Choroid plexus epithelial cell (primary cell): ENCODE measurements at places on chromosomes 11 and 22.

- DNase-seq = peak; percentile 34
Observed at GRCh38 chr22:25027959-25028840, 75.7 kb downstream of the KIAA1671 start.

GRCh38 chr22:44848791-44849420 is 96.5 kb downstream of the ARHGAP8 start:
- no peak for DNase-seq

GRCh38 chr11:78441956-78442355 is 24.3 kb upstream of the GAB2 start:
- DNase-seq = no peak

GRCh38 chr22:37021710-37022482 is 2.4 kb downstream of the MPST start:
- peak; percentile 64 for DNase-seq

GRCh38 chr11:76206327-76207081 is at the start of gene WNT11:
WNT11 (minus strand) TSS chr11:76206502; CDS start chr11:76206407, 95 bp downstream.
- DNase-seq = no peak

GRCh38 chr11:108985945-108986279 is 321.0 kb downstream of the DDX10 start:
- DNase-seq = peak; percentile 85

- DNase-seq = no peak
Observed at GRCh38 chr11:60389279-60389910, 6.9 kb upstream of the MS4A14 start.

DNA sequence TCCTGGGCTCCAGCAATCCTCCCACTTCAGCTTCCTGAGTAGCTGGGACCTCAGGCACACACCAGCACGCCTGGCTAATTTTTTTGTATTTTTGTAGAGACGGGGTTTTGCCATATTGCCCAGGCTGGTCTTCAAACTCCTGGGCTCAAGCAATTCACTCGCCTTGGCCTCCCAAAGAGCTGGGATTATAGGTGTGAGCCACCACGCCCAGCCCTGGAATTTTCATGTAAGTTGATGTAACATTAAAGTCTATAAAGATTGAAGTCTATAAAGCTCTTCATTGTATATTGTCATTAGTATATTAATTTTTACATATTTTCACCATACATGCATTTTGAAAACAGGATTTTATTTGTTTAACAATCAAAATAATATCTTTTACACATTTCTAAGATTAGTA is 12.5 kb upstream of the DDX17 start:
- DNase-seq = no peak

- DNase-seq = peak; percentile 88
Observed at GRCh38 chr11:38791346-38791961, 2193.4 kb upstream of the RAG2 start.

DNA sequence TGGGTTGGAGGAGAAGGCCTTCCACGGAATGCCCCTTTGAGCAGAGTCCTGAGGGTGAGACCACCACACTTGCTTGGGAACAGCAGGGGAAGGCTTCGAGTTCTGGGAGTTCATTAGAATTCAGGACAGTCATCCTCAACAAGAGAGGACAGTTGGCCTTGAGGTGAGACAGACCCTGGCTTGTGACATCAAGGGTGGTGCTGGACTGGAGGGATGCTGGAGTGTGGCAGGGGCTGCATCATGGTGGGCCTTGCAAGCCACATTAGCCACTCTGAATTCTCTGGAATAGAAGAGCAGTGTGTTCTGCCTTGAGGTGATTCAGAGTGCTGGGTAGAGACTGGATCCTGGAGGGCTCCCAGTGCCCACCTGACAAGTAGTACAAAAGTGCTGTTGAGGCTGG is 26.3 kb downstream of the APLP2 start:
- DNase-seq = no peak

DNA sequence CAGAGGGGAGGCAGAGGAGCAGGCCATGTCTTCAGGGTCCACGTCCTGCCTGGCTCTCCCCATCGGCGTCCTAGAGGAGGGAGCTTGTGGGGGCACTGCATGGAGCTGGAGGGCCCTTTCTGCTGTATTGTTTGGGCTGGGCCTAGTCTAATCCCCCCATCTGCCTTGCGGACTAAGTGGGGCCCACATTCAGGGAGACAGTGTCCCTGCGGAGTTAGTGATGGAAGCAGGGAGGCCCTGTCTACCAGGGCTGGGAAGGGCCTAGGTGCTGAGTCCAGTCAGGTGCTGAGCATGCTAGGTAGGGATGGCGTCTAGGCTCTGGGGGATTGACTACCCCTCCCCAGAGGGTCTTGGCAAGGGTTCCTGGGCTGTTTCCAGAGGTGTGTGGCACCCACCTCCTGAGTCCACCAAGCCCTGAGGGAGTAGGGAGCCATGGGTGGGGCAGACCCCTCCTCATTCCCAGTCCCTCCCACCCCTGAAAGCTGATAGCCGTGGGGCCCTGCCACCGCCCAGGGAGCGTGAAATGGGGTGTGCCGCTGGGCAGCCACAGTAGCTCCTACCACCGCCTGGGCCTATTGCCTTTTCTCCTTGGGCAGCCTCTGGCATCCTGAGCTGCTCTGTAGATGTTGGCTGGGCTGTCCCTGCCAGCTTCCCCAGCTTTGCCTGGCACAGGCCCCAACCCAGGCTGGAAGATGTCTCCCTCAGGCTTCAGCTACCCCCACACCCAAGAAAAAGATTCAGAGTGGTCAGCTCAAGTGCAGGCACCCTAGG is 1.9 kb upstream of the POLD4 start:
- DNase-seq = no peak

GRCh38 chr22:28801845-28802594 is 1.7 kb upstream of the XBP1 start:
- no peak for DNase-seq

DNA sequence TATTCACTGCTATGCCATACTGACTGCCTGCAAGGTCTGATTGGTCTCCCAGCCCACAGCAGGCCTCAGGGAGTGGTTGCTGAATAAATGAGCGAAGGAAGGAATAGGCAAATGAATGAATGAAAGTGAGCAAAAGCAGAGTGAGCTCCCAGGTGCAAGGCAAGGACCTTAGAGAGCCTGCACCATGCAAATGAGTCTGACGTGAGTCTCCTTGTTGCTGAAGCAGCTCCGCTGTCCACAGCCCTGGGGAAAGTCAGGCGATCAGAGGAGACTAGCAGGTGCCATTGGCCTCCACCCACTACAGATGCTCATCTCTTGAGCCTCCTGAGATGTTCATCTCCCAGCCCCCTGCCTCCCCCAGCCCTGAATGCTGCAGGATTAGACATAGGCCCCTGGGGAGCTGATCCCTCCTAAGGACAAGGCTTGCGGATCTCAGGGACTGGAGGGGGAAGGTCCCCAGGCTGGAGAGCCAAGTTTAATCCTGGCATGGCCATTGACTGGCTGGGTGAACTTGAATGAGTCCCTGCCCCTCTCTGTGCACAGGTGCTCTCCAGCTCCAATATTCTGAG is 22.1 kb downstream of the GDPD5 start:
- DNase-seq = no peak

DNA sequence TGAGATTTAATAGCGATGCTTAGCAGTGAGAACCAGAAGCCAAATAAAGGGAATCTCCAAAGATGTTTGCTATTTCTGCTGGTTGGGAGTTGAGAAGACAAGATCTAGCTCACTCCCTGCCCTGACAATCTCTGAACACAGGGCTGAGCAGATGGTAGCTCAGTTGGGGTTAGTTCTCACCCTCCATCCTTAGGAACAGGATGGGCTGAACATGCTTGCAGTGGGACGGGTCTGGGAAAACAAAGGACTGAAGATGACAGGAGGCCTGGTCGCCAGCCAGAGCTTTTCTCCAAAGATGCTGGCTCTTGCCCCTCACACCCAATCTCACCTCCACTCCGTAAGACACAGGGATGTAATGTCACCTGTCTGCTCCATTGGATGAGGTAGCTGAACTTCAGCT is 72.7 kb downstream of the SC5D start:
- no peak for DNase-seq

- DNase-seq = no peak
Observed at GRCh38 chr22:46969491-46969890, 207.0 kb downstream of the TBC1D22A start.

DNA sequence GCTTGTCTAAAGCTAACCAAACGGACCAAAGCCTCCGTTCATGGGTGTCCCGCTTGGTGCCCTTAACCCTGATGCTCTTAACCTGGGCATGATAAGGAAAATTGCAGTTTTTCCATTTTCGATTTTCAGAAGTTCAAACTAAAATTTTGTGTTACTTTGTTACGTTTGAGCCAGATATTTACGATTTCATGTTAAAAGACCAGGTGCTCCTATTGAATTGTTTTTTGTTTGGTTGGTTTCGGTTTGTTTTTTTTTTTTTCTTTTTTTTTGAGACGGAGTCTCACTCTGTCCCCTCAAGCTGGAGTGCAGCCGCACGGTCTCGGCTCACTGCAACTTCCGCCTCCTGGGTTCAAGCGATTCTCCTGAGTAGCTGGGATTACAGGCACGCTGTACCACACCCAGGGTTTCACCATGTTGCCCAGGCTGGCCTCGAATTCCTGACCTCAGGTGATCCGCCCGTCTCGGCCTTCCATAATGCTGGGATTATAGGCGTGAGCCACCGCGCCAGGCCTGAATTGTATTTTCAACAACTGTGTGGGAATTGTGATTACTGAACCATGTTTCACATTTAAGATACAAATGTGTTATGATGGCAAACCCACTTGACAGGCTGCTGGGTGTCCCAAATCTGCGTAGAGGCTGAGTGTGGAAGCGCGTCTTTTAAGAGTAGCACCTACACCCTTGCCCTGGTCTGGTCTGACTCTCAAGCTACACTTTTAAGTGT is 864 bp upstream of the USP28 start:
- no peak for DNase-seq
